LHCN-M2 (cell line): ENCODE measurements at places on chromosomes 13 and 19.

- peak; percentile 59 for DNase-seq
Measured at GRCh38 chr19:16496613-16496983, 404 bp downstream of the C19orf44 start.

DNA sequence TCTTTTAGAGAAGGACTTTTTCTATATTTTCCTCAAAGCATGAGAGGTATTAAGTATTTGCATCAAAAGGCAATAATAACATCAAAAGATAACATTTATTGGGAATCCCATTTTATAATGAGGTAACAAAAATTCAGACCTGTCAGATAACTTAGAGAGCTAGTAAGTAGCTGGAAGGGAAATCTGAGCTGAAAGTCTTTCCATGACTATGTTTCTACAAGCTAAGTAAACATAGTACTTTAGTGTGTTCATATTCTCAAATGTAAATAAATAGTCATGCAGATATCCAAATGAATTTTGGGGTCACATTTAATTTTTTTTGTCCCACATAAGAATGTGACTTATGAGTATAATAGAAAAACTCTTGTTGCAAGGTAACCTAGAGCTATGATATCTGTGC lies 87.3 kb upstream of the FBXL3 start:
- no peak for DNase-seq

DNA sequence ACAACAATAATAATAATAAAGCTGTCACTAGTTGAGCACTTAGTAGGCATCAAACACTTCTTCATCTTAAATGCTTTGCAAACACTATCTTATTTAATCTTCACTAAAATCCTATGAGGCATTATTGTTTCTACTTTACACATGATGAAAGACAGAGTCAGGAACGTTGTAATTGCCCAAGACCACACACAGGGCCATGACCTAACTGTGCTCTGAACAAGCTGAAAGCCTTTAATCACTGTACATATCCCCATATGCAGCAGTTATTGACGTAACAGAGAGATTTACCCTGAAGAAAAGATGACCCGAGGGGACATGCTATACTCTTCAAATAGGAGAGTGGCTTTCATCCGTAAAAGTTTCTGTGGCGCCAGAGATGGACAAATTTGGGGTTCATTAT lies 53.0 kb downstream of the SACS start:
- peak; percentile 19 for DNase-seq

GRCh38 chr13:80048802-80049201 lies 292.1 kb downstream of the SPRY2 start:
- DNase-seq: peak; percentile 100

GRCh38 chr13:44976949-44977583 lies 12.2 kb downstream of the NUFIP1 start:
- no peak for DNase-seq

GRCh38 chr19:56508290-56508778 lies 679 bp downstream of the ZNF471 start:
- no peak for DNase-seq

DNA sequence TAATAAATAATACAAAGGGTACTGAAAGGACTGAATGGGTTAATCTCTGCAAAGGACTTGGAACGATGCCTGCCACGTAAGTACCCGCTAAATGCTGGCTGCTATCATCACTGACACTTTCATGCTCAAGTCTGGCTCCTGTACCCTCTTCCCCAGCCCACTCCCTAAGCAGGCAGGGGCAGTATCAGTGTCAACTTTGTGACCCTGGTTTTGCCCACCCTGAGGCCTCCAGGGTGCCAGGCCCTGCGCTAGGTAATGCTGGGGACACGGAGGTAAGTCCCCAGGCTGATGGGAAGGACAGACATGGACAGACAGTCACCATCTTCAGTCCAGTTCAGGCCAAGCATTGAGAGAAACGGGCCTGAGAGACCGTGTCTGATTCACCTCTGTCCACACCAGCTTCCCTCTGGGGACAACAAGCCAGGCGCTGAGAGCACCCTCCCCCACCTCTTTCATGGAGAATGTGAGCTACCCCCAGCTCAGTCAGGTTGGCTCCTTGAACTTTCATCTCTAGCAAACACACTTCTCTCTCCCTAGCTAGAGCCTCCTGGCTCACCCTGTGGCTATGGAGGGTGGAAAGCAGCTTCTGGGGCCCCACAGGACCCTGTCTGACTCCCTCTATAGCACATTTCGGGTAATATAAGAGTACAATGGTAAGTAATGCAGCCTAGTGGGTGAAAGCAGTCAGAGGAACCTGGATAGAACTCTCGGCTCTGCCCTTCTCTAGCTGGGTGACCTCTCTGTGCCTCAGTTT lies 800 bp downstream of the ETFB start:
- peak; percentile 54 for DNase-seq
